ENCODE measurements at places on chromosomes 3 and 15. TPM values are rescaled to one million over a fixed set of nuclear protein-coding genes. Genes with fewer than 3 reads are reported as not detected.

Gene MAP6D1
- polyA plus RNA-seq, result 0.65 TPM

Gene ADAMTS17
- polyA plus RNA-seq, result 2.1 TPM

GRCh38 chr3:182244222-182244971, 532.7 kb downstream of the SOX2 start:
- DNase-seq, result no peak

- no peak for DNase-seq
Measured at GRCh38 chr3:142602619-142603385, 6.6 kb downstream of the PLS1 start.

DNA sequence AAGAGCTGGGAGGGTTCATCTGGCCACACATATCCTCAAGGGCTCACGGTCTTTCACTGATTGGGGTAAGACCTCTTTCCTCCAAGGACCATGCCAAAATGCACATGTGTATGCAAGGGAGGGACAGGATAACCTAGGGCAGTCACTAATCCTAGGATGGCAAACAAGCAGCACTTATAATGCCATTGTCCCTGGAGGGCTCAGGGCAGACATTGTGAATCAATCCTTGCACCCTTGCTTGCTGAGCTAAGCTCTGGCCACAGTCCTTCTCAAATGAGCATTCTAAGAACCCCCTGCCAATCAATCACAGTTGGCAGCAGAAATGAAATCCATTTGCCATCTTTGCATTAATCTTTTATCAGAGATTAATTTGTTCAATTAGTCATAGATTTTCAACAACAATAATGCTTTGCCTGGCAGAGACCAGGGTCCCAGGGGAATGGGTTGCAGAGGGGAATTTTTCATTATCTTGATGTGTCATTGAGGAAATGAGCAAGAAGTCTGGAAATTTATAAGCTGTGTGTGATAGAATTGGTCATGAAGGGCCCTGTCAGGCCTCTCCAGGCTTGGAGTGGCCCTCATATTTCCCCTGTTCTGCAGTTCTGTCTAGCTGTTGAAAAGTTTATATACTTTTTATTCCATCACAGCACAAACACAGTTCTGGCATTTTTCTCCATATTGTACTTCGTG, 57.2 kb upstream of the KY start:
- no peak for DNase-seq

GRCh38 chr15:101206176-101206591, 45.7 kb downstream of the CHSY1 start:
- DNase-seq, result no peak
